Vagina (tissue), 2 donors: ENCODE measurements at places on chromosomes 5 and 9. TPM values are rescaled to one million over a fixed set of nuclear protein-coding genes. Genes with fewer than 3 reads are reported as not detected.

DNA sequence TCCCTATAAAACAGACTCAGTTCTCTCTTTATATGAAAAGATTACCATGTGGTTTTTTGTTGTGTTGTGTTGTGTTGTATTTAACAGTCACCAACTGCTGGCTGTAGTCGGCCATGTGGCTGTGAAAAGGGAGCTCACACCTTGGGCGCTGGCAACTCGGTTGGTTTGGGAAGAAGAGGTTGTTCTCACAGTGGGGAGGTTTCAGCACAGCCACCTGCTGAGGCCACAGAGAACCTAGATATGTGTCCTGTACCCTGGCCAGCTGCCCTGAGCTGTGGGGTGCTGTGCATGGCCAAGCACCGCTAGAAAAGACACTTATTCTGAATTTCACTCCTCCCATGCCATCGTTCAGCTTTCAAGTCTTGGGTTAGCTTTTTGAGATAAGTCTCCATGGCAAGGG, 58.8 kb downstream of the SYK start:
- DNase-seq = no peak

GRCh38 chr9:87771316-87772006, 45.5 kb downstream of the CTSL start:
- DNase-seq = no peak

- DNase-seq = no peak
These were observed 455.4 kb downstream of the CAAP1 start for GRCh38 chr9:26437056-26437711.

- no peak for DNase-seq
These were observed 84.9 kb downstream of the NTRK2 start for GRCh38 chr9:84754461-84754860.

GRCh38 chr9:78015241-78015640, 16.4 kb downstream of the GNAQ start:
- DNase-seq = no peak

DNA sequence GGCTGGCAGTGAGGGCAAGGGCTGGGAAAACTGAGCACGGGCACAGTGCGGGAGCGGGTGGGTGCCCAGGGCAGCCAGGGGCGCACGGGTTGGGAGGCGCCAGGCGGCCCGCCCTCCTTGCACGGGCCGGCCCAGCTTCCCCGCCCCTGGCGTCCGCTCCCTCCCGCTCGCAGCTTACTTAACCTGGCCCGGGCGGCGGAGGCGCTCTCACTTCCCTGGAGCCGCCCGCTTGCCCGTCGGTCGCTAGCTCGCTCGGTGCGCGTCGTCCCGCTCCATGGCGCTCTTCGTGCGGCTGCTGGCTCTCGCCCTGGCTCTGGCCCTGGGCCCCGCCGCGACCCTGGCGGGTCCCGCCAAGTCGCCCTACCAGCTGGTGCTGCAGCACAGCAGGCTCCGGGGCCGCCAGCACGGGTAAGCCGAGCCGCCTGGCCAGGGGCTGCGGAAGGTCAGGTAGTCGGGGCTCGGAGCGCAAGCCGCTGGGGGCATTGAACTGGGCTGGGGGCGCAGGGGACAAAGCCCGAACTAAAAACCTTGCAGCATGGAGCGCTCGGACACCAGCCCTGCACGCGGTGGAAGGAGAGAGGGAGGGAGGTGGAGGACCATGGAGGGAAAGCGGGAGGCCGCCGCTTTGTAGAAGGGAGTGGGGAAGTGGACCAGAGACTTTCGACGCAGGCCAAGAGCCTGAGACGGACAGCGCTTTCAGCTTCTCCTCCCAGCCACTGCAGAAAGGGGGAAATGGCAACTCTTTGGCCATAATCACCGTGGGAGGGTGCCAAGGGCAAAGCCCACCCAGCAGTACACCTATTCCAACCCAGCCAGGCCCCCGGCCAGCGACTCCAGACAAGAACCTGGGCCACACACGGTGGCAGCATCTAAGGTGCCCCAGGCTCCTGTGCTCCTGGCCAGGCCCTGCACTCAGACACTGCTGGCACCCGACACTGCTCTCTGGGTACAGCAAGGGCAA, at the start of gene TGFBI:
Gene TGFBI (plus strand): TSS at position 207 of the 961 bp plus-strand sequence. CDS start 68 bp downstream, at position 275.
- DNase-seq = no peak

DNA sequence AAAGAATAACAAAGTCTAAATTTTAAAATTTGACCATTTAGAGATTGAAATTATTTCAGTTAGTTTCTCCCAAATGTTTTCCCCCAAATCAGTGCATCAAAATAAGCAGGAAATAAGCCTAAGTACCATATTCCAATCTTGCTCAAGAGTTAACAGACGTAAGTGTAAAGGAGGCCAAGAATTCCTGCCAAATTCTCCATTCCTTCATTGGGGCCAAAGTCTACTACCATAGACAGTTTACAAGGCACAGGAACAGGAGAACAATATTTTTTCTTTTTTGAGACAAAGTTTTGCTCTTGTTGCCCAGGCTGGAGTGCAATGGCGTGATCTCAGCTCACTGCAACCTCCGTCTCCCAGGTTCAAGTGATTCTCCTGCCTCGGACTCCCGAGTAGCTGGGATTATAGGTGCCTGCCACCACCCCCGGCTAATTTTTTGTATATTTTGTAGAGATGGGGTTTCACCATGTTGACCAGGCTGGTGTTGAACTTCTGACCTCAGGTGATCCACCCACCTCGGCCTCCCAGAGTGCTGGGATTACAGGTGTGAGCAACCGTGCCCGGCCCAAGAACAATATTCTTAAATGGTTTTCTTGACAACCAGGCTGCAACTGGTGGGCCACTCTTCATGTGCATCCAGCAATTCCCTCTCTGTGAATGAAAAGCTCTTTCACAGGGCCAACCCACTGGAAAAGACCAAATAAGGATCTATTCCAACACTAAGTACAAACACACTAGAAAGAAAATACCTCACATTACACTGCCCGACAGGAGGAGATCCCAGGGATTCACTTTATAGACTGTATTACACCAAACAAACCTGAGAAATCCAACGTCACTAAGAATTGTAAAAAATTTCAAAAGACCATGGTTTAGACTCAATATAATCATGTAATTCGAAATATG, 127.7 kb downstream of the MAPKAP1 start:
- no peak for DNase-seq

DNA sequence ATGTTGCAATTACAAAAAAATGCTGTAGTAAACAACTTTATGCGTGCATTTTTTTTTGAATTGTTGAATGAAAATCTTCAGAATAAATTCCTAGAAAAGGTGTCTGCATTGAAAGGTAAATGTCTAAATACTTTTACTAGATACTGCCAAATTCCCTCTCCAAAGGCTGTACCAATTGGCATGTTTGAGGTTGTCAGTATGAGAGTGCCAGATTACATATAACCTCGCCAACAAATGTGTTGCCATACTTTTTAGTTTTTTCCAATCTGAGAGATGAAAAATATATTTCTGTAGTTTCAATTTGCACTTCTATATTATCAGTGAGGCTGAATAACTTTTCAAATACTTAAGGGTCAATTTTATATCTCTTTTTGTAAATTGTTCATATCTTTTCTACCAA, 261.5 kb upstream of the TARS1 start:
- no peak for DNase-seq

- no peak for DNase-seq
These were observed 136.8 kb downstream of the ESM1 start for GRCh38 chr5:54848581-54848980.

DNA sequence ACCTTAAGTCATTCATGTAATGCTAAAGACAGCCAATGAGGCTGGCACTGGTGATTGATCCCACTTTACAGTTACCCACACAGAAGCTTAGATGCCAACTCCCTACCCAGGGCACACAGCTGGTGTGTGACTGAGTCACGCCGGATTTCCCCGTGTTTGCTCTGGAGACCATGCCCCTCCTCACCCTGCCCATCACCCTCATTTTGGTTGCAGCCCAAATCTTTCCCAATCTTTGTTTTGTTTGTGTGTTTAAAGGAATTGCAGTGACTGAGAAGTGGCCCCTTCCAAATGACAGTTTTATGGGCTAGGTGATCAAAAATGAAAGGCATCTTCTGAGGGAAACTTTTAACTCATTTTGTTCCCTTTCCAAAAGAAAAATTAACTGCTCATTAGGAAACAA, 10.9 kb downstream of the FBXL7 start:
- DNase-seq = no peak

DNA sequence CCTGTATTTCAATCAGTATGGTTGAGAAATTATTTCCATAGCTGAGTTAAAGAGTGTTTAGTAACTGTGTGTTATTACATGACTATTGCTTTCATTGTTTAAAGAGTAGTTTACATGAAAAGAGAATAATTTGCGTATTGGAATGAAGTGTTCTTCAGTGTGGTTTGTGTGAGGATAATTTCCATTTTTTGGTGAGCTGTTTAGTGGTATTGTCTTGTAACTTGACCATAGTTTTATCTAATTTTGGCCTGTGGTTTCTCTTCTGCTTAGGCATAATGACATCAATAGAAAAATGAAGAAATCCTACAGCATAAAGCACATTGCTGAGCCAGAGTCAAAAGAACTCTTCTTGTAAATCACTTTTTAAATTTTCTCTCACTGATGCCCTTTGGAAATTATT, 151.2 kb downstream of the SNCAIP start:
- DNase-seq = no peak

GRCh38 chr5:153860195-153860886, 178.4 kb downstream of the FAM114A2 start:
- DNase-seq = no peak

DNA sequence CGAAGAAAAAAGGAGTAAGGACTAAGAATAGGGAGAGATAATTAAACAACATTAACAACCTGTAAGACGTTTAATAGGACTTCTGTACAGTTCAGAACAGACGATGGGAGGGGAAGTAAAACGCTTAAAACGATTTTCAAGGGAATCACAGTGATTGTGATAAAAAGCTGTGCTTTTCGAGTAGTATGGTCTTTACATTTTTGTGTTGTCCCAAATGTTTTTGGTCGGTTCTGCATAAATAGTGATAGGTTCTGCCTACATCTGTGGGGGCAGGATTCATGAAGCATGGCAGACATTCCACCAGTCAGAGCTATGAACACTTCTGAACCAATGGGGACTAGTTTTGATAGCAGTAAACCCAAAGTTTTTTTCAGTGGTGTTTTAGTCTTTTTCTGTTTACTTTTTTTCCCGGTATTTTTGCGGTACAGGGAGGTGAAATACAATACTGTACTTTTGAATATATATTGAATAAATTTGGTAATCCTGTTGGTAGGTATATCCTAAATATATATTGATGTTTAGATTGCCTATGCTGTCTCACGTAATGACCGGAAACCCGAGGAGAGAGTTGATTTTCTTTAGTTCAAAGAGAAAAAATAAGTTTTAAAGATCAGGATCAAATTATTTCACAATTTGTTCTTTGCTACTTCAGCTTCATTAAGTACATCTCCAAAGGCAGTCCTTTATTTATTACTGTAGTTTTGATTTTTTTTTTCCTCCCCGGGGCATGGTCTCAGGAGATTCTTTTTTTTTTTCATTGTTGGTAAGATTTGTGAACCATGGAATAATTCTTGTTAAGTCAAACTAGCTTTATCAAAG, 1.3 kb downstream of the ERBIN start:
- DNase-seq = no peak

- DNase-seq = no peak
These were observed 84.4 kb downstream of the HTR4 start for GRCh38 chr5:148569948-148570347.

GRCh38 chr5:140595538-140596300, 31.1 kb downstream of the SLC35A4 start:
- no peak for DNase-seq

DNA sequence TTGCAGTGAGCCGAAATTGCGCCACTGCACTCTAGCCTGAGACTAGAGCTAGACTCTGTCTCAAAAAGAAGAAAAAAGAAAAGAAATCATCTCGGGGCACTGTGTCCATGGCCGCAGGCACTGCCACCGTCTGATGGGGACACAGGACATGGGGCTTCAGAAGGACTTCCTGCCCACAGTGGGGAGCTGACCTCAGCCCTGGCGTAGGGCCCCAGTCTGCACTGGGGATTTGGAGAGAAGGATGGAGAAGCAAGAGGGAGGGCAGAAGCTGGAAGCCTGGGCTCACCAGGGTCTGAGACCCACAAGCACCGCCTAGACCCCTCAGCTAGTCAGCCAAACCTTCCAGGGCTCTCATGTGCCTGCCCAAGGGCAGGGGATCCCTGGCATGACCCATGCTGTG, 4.1 kb upstream of the SARDH start:
- no peak for DNase-seq

DNA sequence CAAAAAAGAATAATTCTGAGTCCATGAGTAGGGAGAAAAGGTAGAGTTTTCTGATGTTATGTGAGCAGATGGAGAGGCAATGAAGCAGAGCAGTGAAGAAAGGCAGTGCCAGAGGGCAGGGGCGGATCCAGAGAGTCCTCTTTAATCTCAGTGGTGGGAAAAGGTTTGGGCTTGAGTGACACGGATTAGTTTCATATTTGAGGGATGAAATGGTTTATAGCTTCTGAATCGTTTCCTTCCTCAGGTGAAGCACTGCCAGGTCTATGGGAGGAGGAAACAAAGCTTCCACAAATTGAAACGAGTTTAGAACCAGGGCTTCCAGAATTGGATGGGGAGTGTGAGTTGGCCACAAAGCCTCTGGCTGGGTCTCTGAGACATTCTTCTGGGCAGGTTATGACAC, 517.0 kb upstream of the PAPPA start:
- DNase-seq = no peak

DNA sequence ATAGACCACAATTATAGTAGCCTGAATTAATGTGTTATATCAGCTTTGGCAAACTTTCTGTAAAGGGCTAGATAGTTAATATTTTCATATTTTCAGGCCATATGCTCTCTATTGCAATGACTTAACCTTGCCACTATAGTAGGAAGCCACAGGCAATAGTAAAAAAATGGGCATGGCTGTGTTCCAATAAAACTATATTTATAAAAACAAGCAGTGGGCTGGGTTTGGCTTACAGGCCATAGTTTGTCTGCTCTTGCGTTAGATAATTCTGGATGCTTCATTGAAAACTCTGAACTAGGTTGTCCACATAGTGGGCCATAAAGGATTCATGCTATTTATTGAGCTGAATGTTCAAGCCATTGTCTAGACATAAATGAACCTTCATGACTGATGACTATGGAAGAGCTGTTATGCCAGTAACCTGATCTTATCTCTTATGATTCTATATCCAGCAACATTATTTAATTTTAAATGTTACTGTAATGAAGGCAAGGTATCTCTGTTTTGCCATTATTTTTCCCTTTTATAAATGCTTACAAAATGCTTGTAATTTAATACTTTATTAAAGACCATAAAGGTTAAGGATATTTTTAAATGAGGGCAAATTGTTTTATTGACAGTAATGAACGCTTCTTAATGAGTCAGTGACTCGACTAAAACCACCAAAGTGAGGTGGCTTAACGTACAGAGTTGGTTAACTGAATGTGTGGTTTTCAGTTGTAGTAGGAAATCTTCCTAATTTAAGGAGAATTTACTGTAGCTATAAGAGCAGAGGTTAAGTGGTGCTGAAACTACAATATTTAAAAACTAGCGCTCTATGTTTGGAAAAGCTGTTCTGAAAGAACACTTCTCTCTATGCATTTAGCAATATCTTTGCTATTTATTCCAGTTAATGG, 560.6 kb downstream of the PRR16 start:
- no peak for DNase-seq

Gene TICAM2
- 0.98 TPM for total RNA-seq

Gene CER1
- not detected for total RNA-seq

Gene GPRIN1
- total RNA-seq = 0.49 TPM

Gene ARHGEF39
- total RNA-seq = 1.2 TPM

Gene FOXD1
- not detected for total RNA-seq

Gene PTGS1
- 12.0 TPM for total RNA-seq

Gene SLC6A19
- total RNA-seq = not detected

Gene CENPK
- total RNA-seq = 3.4 TPM

Gene CDC20B
- total RNA-seq = not detected

Gene FOXD4
- not detected for total RNA-seq
